Kidney glomerular epithelial cell (primary cell): ENCODE measurements at places on chromosomes 11 and 22.

DNA sequence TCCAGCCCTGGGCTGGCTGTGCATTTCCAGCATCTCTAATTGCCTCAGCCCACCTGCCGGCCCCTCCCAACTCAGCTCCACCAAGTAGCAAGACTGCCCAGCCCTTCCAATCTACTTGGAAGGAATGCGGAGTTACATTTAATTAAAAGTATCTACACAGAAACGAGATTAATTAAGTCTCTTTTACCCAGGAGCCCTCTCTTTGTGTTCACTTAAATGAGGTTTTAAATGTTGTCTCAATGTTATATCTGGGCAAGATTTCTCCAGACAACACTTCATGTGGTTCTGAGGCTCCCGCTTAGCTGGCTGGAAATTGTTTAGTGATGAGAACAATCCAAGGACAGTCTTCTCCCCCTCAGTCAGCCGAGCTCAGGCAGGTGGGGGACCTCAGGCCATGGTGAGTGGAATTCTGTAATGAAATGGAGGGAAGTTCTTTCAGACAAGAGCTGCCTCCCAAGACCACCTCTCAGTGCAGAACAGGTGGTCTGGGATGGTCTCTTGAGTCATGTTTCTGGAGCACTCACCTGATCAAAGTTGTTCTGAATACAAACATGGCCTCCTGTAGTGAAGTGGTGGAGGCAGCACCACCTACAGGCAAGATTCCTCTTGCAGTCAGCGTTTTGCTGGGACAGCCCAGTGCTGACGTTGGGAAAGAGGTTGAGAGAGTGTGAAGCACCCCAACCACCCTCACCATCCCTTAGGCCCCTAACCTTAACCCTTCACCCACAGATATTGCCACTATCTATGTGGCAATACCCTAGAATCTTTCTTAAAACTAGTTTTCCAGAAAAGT lies 371.6 kb downstream of the CADM1 start:
- DNase-seq, result no peak

- no peak for DNase-seq
Measured at GRCh38 chr11:15500643-15501042, 385.9 kb downstream of the INSC start.

DNA sequence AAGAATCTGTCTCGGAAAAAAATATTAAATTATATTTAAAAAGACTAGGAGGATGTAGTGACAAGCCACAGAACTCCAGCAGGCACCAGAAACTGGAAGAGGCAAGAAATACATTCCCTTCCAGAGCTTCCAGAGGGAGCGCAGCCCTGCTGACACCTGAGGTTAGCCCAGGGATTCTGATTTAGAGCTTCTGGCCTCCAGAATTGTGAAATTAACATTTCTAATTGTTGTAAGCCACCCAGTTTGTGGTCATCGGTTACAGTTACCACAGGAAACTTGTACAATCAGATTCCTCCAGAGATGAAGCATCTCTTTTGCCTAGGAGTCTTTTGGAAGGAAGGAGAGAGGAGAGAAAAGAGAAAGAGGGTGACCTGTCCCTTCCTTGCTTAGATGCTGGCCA lies 6.4 kb upstream of the UBASH3B start:
- no peak for DNase-seq

DNA sequence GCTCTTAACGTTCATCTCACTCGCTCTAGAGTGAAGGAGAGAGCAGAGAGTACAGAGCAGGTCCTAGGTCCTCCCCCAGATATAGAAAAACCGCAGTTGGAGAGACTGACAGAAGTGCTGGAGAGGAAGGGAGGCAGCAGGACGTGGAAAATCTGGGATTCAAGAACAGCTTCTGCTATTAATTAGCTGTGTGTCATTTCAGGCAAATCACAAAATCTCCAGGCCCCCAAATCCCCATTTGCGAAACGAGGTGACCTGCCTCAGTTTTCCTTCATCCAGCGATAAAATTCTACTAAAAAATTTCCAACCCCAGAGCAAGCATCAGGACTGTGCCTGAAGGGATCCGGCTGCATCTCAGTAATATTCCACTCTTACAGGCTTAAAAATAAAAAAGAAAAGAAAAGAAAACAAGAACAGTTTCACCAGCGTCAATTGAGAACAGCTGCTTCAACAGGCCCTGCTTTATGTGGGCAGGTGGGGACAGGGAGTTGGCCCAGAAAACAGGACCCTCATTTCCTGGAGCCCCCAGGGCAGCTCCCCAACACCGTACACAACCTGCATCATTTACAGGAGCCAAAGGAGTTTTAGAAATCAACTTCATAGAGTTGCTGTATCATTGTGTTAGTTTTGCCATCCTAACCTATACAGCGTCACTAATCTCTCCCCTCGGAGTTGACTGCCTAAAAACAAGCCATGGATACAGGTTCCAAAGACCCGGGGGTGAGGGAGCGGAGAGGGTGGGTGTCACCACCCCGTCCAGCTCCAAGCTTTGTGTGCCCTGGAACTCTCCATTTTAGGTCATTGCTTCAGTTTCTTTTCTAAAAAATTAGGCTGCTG lies 2.3 kb upstream of the MALAT1 start:
- DNase-seq, result no peak

DNA sequence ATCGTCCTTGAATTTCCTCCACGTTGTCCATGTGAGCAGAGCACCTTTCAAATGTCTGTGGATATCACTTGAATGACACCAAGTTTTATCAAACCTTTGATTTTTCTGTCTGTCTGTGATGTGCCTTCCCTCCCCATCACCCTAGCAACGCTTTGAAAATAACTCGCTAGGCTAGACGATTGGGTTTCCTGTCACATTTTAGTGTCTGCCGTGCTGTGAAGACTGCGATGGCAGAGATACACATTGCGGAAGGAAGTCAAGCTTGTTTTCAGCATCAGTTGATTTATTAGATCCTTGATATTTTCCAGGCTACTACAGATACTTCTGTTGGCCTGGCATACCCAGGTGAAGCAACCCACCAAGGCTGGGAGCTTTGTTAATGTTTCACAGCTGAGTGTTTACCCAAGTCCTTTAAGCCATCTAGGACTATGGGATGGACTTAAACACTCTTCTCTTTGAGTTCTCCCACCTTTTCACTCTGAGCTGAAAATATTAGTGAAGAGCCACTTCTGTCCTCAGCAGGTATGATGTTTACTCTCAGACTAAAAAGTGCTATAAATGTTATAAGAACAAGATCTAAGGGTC lies 93.6 kb upstream of the CD44 start:
- DNase-seq, result no peak
